Cardiac muscle cell (in vitro differentiated cells and primary cell): ENCODE measurements at places on chromosomes 11 and 22. TPM values are rescaled to one million over a fixed set of nuclear protein-coding genes. Genes with fewer than 3 reads are reported as not detected.

Gene C11orf97
- not detected in 2 replicates for total RNA-seq

Gene TMEM258
- total RNA-seq: 29.3 and 35.3 TPM in 2 replicates

DNA sequence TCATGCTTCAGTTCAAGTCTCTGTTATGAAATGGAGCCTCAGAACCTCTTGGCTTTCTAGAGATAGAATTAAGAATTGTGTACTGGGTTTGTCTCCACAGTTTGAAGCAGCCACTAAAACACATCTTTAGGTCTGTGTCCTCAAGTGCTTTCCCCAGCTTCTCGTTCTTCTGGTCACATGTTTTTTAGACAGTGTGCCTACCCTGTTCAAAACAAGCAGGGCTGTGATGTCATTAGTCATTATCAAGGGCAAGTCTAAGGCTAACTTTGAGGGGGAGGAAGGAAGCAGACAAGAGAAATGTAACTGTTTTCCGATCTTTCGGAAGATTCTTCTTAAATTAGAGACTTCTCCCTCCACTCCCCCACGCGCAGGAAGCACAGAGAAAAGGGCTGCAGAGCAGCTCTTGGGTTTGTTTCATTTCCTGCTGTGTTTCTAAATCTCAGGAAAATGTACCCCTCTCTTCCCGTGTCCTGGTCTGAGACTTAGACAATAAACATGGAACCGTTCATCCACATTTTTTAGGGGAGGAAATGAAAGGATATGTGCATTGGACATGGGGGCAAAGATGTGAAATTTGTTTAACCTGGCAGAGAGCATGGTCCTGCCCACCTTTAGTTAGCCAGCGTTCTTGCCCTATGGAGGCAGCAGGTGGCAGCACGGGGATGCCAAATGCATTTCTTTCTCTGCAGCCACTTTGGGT lies 3.1 kb downstream of the AKIP1 start:
- peak; percentile 68 for DNase-seq

- no peak for DNase-seq
These were observed 80.9 kb upstream of the CD44 start for GRCh38 chr11:35057926-35058668.

DNA sequence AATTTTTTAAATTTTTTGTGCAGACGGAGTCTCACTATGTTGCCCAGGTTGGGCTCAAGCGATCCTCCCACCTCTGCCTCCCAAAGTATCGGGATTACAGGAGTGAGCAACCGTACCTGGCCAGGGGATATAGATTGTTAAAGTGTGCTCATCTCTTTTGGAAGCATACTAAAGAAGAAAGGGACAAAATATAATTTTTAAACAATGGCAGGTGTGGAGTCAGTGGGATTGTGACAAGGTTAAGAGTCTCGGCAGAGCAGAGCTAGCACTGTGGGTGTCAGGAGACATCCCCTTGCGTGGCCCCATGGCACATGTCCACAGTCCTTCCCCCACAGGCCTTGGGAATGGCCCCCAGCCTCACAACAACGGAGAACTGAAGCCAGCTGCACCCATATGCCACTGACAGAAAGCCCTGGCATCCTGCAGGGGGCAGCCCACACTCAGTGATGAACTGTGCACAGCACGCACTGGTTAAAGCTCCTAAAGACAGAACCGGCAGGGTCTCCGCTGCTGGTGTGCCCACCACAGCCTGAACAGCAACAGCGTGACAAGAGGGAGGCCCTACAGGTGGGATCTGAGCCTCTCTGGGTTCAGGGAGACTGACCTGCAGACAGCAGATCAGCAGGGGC lies 29.9 kb downstream of the SERPIND1 start:
- DNase-seq: peak; percentile 60

DNA sequence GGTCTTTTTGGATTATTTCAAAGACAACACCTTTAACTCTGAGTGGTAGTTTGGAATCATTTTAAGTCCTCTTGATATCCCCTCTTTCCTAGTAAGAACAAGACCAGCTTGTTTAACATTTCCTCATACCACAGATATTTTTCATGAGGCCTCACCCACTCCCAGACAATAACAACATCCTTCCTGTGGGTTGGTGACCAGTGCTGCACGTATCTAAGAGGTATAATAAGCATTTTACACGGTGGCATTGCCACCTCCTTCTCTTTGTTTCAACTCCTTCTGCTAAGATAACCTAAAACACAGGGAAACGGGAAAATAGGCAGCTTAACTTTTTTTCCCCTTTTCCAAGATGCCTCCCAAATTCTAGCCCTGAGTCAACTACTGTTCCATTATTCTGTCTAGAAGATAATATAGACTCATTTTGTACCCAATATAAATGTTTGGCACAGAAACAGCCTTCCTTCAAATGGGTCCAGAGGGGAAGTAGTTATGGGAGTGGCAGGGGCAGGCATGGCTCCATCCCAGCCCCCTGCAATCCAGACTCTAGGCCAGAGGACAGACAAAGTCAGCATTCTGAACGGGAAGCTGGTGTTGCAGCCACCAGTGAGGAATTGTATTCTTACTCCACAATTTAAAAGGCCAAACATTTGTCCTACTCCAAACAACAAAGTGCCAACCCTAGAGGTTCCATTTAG lies 28.5 kb downstream of the MAML2 start:
- DNase-seq: no peak

DNA sequence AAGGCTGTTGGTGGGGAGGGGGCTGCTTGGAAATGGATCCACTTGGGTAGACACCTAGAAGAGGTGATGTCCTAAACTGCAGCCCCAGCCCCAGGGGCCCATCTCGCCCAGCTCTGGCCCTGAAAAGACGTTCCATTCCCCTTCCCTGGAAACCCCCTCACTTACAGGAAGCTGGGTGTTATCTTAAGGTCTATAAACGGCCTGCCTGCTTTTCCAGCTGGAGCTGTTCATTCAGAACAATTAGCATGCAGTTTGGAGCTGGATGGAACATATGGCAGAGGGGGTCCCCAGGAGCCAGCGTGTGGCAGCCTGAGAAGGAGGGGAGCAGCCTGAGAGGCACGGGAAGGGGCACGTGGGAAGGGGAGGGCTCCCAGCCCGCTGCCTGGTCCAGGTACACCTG lies 139.6 kb downstream of the PKNOX2 start:
- DNase-seq: peak; percentile 45
